Colonic mucosa (tissue), 4 donors: ENCODE measurements at places on chromosomes 16 and 17. TPM values are rescaled to one million over a fixed set of nuclear protein-coding genes. Genes with fewer than 3 reads are reported as not detected.

DNA sequence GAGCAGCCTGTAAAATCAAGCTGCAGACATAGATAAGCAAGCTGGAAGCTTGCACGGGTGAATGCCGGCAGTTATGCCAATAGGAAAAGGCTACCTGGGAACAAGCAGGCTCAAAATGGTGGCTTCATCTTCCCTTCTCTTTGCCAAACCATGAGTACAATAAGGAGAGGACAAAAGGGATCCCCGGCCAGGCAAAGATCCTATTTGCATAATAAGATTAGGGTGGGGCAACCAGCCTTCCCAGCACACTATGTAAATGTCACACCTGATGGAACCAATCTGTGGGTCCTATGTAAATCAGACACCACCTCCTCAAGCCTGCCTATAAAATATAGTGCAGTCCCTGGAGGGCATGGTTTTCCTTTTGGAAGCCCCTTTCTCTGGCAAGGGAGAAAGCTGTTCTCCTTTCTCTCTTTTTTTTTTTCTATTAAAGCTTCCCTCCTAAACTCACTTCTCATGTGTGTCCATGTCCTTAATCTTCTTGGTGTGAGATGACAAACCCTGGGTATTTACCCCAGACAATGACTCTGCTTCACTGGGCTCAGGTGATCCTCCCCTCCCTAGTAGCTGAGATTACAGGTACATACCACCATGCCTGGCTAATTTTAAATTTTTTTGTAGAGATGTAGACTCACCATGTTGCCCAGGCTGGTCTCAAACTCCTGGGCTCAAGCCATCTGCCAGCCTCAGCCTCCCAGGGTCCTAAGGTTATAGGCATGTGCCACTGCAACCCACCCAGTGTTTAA, 44.2 kb downstream of the PSMD12 start:
- no peak overlapping the region for H3K4me3 ChIP-seq
- H3K4me1 ChIP-seq = no peaks in the 10 kb centered on the region
- no peaks in the 10 kb centered on the region for H3K36me3 ChIP-seq
- H3K27me3 ChIP-seq = no peaks in the 10 kb centered on the region
- H3K27ac ChIP-seq = no peak overlapping the region

DNA sequence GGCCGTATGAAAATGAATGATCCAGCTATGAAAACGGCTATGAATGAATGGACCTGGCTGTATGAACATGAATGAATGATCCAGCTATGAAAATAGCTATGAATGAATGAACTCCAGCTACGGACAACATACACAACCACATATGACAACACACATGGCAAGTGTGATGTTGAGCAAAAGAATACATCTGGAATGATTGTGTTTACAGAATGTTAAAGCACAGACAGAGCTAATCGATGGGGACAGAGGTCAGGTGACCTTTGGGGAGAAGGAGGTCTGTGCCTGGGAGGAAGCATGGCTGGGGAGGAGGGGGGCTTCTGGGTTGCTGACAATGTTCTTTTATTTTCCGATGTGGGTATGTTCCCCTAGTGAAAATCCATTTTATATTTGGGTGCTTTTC, 174.0 kb upstream of the WSCD1 start:
- H3K27me3 ChIP-seq = no peaks in the 10 kb centered on the region
- no peaks in the 10 kb centered on the region for H3K4me1 ChIP-seq
- H3K27ac ChIP-seq = no peak overlapping the region
- H3K36me3 ChIP-seq = no peaks in the 10 kb centered on the region

GRCh38 chr17:43674394-43674793, 12.7 kb upstream of the MEOX1 start:
- no peak overlapping the region for H3K27ac ChIP-seq
- H3K4me3 ChIP-seq = no peak overlapping the region
- no peaks in the 10 kb centered on the region for H3K36me3 ChIP-seq
- H3K4me1 ChIP-seq = no peaks in the 10 kb centered on the region

Gene VMO1
- total RNA-seq = 2.0 TPM
